ENCODE measurements at places on chromosomes 13 and 19.

DNA sequence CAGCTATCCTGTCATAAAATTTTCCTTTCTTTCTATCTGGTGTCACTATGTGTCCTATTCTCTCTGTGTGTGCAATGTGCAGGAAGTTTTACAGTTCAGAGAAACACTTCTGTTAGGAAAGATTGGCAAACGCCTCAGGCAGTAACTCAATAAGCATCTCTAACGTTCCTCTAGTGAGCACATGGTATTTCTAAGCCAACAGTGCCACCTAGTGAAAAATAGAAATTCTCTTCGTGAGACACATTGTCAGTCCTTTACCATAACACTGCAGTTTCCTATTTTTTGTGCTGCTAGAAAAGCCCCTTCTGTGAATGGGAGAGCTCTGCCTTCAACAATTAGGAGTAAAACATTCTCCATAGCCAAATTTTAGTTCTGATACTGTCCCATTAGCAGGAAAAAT, 50.7 kb downstream of the ZNF723 start:
- DNase-seq, result peak; percentile 84

DNA sequence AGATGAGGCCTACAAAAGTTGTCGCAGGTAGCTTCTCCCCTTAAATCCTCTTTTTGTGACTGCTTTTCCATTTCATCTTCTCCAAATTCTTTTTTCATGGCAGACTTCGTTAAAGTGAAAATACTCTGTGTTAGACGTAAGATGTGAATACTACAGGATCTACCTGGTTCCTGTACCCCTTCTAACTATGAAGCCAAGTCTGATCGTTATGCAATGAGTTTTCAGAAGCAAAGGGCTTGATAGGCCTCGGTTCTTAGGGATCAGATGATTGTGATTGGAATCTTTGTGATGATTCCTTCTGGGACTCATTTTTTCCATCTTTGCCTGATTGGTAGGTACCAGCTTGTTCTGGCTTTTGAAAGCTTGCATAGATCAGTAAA, 86.9 kb downstream of the PCCA start:
- no peak for DNase-seq

DNA sequence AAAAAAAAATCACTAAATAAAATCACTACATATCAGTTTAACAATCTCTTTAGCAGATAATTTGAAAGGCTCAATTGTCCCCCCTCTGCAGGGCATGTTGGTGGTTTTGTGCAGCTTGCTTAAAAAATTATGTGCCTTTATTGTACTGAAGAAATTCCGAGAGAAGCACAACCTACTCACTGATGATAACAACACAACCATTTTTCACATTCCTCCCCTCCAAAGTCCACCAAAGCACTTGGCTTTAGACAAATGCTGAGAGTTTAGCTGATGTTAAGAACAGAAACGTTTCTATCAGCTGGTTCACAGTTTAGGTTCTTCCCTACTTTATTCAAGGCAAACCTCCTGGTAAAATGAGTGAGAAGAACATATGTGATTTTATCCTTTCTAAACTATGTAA, 923 bp downstream of the DOCK9 start:
- DNase-seq, result no peak

GRCh38 chr13:77429320-77430142, 102.6 kb upstream of the MYCBP2 start:
- DNase-seq, result no peak

DNA sequence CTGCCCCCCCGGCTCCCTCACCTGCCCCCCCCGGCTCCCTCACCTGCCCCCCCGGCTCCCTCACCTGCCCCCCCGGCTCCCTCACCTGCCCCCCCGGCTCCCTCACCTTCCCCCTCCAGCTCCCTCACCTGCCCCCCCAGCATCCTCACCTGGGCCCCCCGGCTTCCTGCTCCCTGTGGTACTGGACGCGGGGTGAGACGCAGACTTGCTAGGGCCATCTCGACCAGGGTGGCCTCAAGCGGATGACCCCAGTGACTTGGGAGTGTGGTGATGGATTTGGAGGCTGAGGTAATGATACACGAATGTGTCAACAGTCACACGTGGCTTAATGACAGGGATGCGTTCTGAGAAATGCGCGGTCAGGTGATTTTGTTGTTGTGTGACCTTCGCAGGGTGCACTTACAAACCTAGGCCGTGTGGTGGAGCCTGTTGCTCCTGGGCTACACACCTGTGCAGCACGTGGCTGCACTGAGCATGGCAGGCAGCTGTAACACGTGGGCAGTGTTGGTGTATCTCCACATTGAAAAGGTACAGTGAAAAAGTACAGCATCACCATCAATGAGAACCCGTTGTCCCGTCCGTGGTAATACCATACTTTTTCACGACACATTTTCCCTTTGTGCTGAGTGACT, 197.8 kb downstream of the TEX29 start:
- no peak for DNase-seq

DNA sequence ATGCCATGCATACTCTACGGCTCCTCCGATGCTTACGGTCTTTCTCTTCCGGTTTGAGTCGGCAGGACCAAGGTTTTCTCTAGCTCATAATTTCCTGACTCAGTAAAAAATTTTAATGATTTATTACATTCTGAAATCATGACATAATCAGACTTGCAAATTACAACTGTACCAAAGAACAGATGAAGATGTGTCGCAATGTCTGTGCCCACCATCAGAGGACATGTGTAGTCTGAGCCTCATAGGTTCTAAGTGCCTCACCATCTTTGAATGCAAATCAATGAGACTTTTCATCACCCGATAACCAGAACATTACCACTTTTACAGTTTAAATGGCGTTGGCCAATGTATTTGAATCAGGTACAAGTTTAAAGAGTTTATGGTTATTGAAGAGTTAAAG, 213.1 kb downstream of the NHLRC3 start:
- DNase-seq, result no peak

- no peak for DNase-seq
Observed at GRCh38 chr19:55079400-55080038, 3.9 kb downstream of the EPS8L1 start.

DNA sequence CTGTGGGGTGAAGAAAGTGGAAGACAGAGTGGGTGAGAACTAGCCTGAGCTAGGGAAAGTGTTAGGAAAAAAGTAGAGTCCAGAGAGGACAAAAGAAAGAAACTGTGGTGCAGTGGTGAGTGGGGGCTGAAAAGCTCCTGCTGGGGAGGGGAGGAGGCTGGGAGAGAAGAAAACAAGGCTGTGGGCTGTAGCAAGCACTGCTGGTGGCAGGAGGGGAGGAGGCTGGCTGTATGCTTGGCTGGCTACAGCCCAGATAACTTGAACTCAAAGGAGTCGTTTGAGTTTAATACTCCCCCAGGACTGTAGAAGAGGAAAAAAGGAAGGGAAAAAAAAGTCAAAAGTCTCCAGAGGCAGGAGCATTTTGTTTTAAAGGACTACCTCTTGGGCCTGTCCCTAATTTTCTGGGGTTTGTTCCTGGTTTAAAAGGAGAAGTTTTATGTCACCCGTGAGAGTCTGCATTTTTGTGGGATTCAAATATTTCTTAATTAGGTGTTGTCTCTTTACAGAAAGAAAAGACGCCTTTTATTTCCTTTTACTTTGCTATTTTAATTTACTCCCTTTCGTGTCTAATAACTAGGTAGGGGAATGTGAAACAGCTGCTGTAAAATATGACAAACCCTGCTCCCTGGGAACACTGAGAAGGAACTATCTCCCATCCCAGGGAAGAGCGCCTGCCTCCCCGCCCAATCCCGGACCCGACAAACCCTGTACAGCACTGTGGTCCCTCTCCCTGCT, 21.7 kb downstream of the ZIC5 start:
- DNase-seq, result no peak

GRCh38 chr13:62781866-62782265, 1366.2 kb upstream of the PCDH20 start:
- DNase-seq, result no peak

GRCh38 chr19:46979126-46980105, 40.2 kb upstream of the NPAS1 start:
- DNase-seq, result no peak

GRCh38 chr13:103523858-103524257, 457.6 kb upstream of the SLC10A2 start:
- DNase-seq, result no peak

- DNase-seq, result no peak
Observed at GRCh38 chr19:18993115-18993514, 40.2 kb downstream of the SUGP2 start.

GRCh38 chr13:78680115-78680561, 21.2 kb upstream of the OBI1 start:
- no peak for DNase-seq

GRCh38 chr19:8449830-8450229, 5.1 kb downstream of the HNRNPM start:
- DNase-seq, result no peak

DNA sequence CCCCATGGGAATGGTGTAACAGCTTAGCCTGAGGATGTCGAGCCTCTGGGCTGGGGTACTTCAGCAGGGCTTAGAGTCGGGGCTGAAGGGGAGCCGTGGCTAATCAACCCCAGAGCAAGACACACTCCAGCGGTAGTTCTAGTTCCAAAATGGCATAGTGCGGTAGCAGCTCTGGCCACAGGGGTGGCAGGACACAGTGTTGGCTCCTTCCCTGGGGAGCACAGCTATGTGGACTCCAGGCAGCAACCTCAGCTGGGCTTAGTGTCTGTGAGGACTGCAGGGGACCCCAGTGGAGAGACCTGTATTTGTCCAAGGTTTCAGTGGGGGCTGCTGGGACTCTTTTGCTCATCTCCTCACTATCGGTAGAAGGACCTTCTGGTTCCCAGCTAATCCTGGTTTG, 70.8 kb upstream of the PCDH20 start:
- DNase-seq, result no peak

- no peak for DNase-seq
Observed at GRCh38 chr13:59774491-59774971, 389.2 kb downstream of the DIAPH3 start.

DNA sequence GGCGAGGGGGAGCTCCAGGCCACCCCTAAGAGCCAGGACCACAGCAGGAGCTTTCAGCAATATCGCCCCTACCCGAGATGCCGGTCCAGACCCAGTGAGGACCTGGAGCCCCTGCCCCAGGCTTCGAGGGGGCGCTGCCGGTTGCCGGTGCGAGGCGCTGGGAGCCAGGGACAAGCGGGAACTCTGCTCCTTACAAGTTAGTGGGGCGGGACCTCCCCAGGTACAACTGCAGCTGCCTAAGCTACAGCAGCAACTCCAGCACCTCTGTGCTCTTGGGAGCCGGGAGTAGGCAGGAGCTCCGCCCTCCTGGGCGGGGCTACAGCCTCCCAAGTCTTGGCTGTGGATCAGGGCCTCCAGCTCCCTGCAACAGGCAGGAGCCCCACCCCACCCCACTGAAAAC, 15.2 kb upstream of the TSC22D1 start:
- DNase-seq, result no peak

- no peak for DNase-seq
Observed at GRCh38 chr13:25867038-25867437, 184.8 kb downstream of the SHISA2 start.

- no peak for DNase-seq
Observed at GRCh38 chr19:58585442-58586132, 12.5 kb upstream of the MZF1 start.

DNA sequence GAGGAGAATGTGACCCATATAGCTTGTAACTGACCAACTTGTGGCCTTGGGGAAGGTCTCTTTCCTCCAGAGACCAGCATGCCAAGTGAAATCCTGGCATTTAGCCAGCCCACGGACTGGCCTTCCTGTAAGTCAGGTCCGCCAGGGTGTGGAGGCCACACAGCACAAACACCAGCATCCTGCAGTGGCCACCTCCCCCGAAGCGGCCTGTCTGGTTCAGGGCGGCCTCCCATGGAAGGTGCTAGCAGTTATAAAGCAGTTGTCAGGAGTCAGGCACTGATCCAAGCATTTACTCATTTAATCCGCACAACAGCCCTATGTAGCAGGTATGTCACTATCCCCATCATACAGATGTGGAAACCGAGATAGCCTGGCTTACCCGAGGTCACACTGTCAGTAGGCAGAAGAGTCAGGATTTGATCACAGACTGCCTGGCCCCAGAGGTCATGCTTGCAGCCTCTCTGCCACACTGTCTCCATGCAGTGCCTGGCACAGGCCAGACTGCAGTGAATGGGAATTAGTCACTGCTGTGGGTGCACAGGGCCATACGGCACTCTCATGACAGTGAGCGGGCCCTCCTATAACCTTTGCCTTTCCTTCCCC, 36.7 kb downstream of the CAPN12 start:
- DNase-seq, result no peak

DNA sequence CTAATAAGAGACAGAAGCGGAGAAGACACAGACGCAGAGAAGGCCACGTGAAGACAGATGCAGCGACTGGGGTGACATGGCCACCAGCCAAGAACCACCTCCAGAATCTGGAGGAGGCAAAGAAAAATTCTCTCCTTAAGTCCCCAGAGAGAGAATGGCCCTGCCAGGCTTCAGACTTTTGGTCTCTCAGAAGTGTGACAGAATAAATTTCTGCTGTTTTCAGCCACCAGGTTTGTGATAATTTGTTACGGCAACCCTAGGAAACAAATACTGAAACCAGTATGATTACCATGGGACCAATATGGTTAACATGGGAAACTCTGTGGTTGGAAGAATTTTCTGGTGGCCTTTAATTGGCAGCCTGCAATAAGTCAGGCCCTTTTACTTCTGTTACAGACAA, 63.9 kb upstream of the DOCK9 start:
- DNase-seq, result no peak
